Bronchial epithelial cell (primary cell): ENCODE measurements at places on chromosomes 6 and 20.

- no peak for DNase-seq
These were observed 252.7 kb downstream of the KHDC1L start for GRCh38 chr6:72972579-72972978.

GRCh38 chr20:64279826-64280459 is 24.4 kb downstream of the PCMTD2 start:
- DNase-seq = no peak

DNA sequence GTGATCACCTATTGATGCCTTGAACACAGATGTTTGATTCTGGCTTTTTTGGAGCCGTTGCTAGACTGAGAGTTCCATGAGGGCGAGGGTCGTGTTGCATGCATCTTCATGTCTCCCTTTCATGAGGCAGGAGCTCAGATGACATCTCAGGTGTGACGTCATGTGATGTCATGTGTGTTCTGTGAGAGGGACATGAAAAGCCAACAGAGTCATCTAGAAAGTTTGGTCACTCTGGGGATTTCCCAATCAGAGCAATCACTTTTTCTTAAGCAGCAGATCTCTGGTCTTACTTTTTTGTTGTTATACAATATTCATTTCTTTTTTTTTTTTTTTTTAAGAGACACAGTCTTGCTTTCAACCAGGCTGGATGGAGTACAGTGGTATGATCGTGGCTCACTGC is 411.8 kb downstream of the PREX1 start:
- DNase-seq = no peak

GRCh38 chr20:47334022-47334551 is 22.4 kb downstream of the ZMYND8 start:
- DNase-seq = peak; percentile 97

DNA sequence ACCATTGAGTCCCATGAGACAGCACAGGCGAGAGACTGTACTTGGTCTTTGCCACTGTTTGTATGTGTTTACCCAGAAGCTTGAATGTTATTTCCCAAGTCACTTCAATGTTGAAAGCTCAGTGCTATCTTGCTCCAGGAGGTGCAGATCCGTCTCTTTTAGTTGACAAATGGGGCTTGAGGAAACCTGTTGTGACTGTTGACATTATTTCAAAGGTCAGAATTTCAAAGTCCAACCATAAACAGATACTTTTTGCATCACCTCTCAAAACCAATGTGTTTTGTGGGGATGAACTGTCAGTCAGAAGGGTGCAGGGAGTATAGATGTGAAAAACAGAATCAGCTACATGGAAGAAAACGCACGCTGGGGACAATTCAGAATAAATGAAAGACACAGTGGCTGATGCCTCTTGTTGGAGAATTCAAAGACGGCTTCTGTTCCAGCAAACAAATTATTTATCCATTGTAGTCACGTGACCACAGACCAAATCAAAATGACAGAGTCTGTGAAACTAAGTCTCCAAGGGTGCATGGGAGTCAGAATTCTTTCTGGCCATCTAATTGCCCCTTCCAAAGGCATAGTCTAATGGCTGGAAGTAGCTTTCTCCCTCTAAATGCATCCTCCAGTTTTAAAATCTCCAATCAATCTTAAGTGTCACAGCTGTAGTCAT is 83.7 kb downstream of the MYLK4 start:
- DNase-seq = no peak

DNA sequence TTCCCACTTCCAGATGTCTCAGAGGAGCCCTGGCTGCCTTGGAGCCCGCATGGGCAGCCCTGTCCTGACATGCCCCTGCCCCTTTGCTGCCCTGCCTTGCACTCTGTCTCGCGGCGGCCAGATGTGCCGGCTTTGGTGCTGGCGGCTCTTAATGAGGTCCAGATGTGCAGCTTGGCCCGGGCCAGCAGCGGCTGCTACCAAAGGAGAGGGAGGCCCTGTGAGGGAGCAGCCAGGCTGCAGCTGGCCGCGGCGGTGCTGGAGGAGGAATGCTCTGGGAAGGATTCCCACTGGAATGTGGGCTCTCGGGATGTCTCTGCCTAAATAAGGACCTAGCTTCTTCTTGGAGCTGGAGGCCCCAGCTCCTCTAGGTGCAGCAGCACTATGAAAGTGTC is 72.4 kb downstream of the FGD2 start:
- DNase-seq = peak; percentile 54

DNA sequence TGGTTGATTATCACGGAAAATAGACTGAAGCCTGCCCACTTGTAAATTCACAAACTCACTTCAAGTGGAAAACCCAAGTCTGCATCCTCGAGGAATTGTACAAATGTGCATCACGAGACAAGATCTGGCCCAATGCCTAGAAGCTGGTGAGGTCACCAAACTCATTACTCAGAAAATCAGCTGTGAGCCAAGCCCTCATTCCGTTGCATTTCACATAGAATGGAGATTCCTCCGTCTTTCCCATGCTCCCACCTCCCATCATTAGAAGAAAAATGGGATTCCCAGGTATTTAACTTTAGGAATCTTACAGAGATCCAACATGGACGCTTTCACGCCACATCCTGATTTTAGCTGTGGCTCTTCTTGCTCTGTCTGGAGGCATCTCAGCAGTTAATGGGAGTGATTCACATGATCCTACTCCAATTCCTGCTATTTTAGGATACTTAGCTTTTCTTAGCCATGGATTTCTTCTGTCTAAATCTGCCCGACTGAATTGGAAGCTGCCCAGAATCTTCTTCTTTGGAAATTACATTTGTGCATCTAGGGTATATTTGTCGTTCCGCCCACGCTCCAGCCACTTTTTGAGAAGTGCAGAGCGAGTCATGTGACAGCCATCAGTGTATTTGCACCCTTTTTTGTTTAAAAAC is 68.7 kb upstream of the STMND1 start:
- peak; percentile 91 for DNase-seq

- DNase-seq = peak; percentile 88
These were observed 80.2 kb downstream of the CARMIL1 start for GRCh38 chr6:25359191-25359861.

GRCh38 chr6:3162067-3162497 is 4.7 kb upstream of the TUBB2A start:
- DNase-seq = no peak
